RKO (cell line): ENCODE measurements at places on chromosomes 3 and 15.

- DNase-seq: no peak
Observed at GRCh38 chr3:55675478-55675877, 188.4 kb upstream of the WNT5A start.

- no peak for DNase-seq
Observed at GRCh38 chr3:194009019-194009418, 126.9 kb upstream of the HES1 start.

DNA sequence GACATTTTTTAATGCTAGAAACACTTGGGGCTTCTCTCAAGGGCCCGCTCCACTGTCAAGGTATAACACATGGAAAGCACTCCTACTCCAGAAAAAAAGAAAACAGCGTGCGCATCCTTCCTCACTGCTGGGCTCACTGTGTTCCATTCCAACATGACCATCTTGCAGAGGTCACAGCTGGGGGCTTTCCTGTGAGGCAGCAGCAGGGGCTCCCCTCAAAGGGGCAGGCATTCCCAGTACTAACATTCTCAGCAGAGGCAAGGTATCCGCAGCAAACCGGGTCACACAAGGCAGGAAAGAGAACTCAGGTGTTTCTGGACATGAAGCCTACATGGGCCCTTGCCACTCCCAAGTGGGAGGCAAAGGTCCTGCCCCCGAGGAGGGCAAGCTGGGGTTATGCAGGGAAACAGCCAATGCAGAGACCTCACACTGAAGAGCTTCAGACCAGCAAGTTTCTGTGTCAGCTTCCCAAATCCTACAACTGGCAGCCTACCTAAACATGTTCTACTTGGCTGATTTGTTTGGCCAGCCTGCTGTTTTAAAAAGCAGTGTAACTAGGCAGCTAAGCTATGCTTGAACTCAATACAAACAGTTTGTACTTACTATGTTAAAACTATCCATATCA, 6.4 kb downstream of the BDH1 start:
- no peak for DNase-seq

DNA sequence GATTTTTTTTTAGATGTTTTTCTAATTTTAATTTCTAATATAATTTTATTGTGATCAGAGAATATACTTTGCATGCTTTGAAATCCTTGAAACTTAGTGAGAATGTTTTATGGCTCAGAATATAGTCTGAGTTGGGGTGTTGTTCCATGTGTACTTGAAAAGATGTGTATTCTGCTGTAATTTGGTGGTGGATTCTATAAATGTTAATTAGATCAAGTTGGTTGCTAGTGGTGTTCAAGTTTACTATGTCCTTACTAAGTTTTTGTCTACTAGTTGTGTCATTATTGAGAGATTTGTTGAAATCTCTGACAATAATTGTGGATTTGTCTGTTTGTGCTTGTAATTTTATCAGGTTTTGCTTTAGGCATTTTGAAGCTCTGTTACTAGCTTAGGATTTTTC, 29.7 kb downstream of the GLCE start:
- no peak for DNase-seq

DNA sequence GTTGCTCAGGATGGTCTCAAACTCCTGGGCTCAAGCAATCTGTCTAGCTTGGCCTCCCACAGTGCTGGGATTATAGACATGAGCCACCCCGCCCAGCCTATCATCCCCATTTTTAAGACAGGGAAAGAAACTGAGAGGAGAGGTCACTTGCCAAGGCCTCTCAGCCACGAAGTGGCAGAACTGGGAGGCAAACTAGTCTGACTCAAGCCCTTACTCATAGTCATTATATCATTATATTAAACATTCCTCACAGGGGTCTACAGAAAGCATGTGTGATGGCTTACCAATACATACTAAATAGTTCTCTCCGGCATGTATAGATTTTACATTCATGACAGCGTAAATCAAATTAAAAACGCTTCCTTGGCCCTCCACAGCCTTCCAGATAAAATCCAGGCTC, 62.0 kb upstream of the ZBTB38 start:
- DNase-seq: no peak

- no peak for DNase-seq
Observed at GRCh38 chr3:123431658-123432324, 17.1 kb downstream of the ADCY5 start.

GRCh38 chr3:129288446-129288845, 9.8 kb downstream of the HMCES start:
- no peak for DNase-seq

- DNase-seq: no peak
Observed at GRCh38 chr3:114973536-114973935, 173.6 kb downstream of the ZBTB20 start.

- DNase-seq: no peak
Observed at GRCh38 chr3:140830391-140830790, 111.2 kb upstream of the SLC25A36 start.
